ENCODE measurements at places on chromosomes 5 and 9. TPM values are rescaled to one million over a fixed set of nuclear protein-coding genes. Genes with fewer than 3 reads are reported as not detected.

Gene C5orf52
- not detected for total RNA-seq

Gene ANP32B
- total RNA-seq, result 5.8 TPM

DNA sequence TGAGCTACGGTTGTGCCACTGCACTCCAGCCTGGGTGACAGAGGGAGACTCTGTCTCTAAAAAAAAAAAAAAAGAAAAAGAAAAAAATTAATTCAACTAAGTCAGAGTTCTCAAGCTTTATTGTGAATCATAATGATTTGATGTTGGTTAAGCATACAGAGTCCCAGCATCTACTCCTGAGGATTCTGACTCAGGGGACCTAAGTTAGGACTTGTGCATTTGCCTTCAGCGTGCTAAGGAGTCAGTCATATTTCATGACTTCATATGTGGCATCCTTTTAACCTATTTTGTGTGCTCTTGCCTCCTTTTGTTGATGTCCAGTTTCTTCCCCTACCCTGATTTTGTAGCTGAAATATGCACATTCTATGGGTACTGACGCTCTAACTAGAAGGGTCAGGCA is 2.9 kb downstream of the MYOZ3 start:
- DNase-seq, result no peak

- DNase-seq, result no peak
These were observed 3.6 kb downstream of the GLDC start for GRCh38 chr9:6641961-6642360.

- DNase-seq, result no peak
These were observed 289.2 kb upstream of the TMEM161B start for GRCh38 chr5:88557881-88558280.
